Dorsolateral prefrontal cortex (tissue), 122 donors: ENCODE measurements at places on chromosomes 6 and 20. TPM values are rescaled to one million over a fixed set of nuclear protein-coding genes. Genes with fewer than 3 reads are reported as not detected.

- DNase-seq, result no peak
Observed at GRCh38 chr6:75412969-75413662, 80.5 kb downstream of the FILIP1 start.

DNA sequence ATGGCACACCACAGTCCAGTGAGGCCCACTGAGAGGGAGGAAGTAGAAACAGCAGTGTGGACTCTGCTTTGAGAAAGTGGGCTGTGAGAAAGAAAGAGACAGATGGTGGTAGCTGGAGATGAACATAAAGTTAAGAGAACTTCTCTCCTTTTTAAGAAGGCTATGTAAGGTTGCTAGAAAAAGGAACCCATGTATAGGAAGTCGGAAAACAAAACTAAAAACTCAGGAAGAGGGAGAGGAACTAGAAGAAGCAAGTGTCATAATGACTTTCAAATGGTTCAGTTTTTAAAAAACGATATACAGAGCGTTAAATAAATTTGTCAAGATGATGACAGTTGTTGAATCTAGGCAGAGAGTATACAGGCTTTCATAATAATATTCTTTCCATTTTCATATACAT is 25.4 kb upstream of the GMNN start:
- no peak for DNase-seq

DNA sequence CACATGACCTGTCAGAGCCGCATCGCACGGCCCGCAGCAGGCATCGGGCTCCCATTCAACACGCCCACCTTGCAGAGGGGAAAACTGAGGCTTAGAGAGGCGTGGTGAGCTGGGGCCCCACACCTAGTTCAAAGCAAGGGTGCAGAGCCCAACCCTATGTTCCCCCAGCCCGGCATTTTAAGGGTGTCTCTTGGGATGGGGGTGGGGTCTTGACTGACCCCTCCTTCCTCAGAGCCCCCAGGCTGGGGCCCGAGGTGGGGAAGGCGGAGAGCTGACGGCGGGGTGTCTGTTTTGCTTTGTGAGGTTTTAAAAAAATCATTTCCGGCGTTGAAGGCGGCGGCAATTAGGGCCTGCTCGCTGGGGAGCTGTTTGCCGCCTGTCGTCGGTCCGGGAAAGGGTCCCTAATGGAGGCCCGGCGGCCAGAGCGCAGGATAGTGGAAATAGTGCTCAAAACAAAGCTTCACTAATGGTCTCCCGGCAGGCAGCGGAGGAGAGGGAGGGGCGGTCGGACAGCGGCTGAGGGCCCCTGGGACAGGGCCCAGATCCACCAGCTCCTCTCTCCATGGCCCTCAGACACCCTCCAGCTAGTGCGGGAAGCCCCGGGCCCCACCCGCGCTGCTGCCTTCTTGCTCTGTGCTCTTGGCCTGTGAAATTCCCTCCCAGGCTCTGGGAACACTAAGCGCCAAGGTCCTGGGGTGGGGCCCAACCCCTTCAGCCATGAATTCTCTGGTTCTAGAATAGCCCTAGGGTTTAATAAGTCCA is 11.9 kb downstream of the VSTM2L start:
- no peak for DNase-seq

GRCh38 chr20:56755201-56755600 is 126.1 kb downstream of the TFAP2C start:
- no peak for DNase-seq

DNA sequence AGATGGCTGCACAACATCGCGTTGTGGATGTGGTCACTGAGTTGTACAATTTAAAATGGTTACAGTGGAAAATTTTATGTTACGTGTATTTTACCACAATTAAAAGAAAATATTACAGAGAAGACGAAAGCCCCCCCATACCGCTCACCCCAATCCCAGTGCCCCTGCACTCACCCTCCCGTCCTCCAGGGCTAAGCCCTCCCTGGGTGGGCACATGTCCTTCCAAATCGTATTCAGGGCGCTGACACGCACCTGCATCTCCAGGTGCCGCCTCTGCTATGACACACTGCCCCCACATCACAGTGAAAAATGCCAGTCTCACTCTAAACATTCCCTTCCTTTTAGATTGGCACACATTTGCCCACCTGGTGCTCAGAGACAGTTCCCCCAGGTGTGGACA is 49.4 kb downstream of the PSMG4 start:
- no peak for DNase-seq

DNA sequence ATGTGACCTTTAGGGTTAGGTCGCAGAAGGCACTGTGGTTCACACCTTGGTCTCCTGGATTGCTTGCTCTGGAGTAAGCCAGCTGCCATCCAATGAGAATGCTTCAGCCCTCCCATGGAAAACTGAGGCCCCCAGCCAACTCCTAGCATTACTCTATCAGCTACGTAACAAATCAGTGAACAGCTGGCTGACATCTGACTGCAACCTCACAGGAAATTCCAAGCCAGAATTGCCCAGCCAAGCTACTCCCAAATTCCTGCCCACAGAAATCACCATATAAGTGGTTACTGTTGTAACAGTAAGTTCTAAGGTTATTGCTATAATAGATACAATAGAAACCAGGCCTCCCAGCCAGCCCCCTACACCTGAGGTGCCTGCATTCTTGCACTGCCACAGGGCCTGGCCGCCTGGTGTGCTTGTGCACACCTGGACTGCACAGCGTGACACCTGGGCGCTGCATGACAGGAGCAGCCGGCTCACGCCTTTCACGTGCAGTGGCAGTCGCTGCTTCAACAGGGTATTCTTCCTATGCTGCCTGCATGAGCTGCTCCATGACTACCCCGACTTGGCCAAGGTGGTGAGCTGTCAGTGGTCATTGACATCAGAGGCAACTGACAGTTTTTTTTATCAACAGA is 429.7 kb upstream of the RUNX2 start:
- no peak for DNase-seq

DNA sequence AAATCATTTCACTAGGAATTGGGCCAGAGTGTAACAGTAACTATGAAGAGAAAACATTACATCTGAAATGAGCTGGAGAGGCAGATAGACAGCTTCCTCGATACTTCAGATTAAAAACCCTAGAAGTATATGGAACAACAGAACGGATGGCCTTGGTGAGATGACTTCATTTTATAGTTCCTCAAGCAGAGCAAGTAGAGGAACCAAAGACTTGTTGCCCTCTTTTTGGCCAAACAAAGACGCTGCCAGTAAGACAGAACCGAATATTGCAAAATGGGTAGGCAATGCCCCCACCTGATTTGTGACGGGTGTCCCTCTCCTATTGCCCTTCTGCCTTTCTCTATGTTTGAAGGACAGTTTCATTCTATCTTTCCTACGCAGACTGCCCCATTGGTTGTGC is 53.5 kb downstream of the AGPAT4 start:
- no peak for DNase-seq

Gene CFB
- total RNA-seq, result 11.4 TPM

Gene SYCP2L
- 4.0 TPM for total RNA-seq

- DNase-seq, result peak; percentile 10
Observed at GRCh38 chr20:58712151-58712791, 19.7 kb downstream of the NPEPL1 start.

Gene CNR1
- 55.3 TPM for total RNA-seq

- DNase-seq, result no peak
Observed at GRCh38 chr6:2124260-2124709, 121.1 kb downstream of the GMDS start.

DNA sequence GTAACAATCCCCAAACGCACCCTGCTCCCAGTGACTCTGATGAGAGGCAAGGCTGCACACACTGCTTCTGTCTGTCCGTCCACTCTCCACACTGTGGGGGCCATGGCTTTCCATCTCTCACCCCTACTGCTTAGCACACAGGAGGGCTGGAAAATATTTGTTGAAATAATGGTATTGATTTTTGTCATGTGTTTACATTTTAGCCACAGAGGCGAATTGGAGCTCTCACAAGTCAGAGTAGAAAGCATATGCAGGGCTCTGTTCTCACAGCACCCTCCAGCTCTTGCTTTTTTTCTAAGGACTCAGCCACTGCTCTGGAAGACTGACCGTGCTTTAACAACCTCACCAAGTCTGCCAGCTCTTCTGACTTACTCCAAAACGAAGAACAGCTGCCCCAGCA is 273.8 kb downstream of the GMDS start:
- no peak for DNase-seq

DNA sequence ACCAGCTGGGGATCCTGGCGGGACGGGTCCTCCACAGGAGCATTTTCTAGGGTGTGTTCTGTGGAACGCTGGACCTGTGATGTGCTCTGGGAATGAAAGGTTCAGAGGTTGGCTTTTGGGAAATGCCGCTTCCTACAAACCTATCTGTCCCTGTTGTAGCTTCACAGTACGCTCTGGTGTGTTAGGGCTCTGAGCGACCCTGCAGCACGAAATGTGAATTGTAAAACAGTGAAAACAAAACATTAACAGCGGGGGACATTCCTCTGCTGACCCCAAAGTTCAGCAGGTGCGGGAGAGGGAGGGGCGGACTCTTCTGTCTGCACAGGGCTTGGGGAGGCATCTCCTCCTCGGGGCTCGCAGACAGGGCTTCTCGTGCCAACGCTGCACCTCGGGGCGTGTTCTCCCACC is 155.9 kb downstream of the NRN1 start:
- DNase-seq, result no peak

DNA sequence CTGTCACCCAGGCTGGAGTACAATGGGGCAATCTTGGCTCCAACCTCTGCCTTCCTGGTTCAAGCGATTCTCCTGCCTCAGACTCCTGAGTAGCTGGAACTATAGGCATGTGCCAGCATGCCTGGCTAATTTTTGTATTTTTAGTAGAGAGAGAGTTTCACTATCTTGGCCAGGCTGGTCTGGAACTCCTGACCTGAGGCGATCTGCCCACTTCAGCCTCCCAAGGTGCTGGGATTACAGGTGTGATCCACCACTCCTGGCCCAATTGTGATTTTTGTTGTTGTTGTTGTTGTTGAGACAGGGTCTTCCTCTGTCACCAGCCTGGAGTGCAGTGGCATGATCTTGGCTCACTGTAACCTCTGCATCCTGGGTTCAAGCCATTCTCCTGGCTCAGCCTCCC is 69.3 kb downstream of the CBFA2T2 start:
- DNase-seq, result no peak

GRCh38 chr6:4920914-4921410 is 82.9 kb downstream of the RPP40 start:
- no peak for DNase-seq

Gene PDE10A
- total RNA-seq, result 35.4 TPM

DNA sequence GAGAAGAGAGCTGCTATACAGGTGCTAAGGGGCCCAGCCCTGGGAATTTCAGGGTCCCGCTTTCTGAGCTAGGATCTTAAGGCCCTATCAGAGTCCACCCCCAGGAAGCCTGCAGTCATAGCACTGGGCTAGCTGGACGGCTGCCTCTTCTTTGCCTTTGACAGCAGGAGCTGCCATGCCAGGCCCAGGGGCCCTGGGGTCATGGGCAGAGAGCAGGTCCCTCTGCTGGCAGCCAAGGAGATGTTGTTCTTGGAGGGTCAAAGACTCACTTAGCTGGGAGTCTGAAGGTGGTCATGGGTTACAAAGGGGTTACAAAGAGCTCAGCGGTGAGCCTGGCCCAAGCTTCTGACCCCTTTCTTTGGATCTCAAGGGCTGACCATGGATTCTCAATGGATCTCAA is 52.7 kb downstream of the RPP21 start:
- no peak for DNase-seq

GRCh38 chr6:39411465-39411864 is 89.0 kb upstream of the KCNK16 start:
- DNase-seq, result no peak

- DNase-seq, result no peak
Observed at GRCh38 chr20:24502661-24503060, 33.2 kb downstream of the SYNDIG1 start.

Gene WFDC12
- not detected for total RNA-seq

- DNase-seq, result no peak
Observed at GRCh38 chr6:127481628-127482027, 22.4 kb upstream of the KIAA0408 start.

DNA sequence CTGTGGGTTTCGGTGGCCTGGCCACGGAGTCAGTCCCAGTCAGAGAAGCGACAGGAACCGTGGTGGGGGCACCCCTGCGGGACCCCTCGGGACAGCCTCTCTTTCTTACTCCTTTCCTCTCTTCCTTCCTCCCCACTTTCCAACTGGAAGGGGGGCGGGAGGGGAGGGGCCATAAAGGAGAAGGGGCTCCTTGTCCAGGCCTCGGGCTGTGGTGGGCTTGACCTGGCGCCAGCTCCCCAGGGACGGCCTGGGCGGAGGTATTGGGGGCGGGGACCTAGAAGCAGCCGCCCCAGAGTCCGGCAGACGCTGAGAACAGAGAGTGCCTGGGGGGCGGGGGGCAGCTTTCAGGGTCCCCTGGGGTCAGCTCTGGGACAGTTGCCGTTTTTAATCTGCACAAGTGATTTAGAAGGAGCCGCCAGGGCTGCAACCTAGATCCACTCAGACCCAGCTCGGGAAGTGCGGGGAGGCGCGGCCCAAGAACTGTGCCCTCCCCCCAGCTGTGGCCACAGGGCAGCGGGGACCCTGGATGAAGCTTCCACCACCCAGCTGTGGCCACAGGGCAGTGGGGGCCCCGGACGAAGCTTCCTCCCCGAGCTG is 6.4 kb upstream of the ABHD16B start:
- DNase-seq, result no peak

Gene SLC35D3
- total RNA-seq, result not detected

Gene HAO1
- total RNA-seq, result not detected

- DNase-seq, result no peak
Observed at GRCh38 chr6:131951576-131952230, 531 bp upstream of the CCN2 start.

DNA sequence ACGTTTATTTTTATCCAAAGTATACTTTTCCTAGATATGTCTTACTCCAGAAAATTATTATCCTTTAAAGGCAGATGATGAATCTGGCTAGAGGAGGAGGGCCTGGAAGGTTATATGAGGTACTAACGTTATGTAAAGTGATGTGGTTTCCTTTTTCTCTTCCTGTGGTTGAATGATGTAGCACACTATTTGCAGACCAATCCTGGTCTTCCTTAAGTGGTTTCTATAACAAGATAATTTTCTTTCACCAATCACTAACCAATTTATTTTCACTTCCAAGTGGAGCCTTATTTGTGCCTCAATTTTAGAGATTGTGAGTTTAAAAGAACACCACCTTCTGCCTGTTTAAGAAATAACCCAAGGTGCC is 154.6 kb upstream of the SOX4 start:
- DNase-seq, result no peak

DNA sequence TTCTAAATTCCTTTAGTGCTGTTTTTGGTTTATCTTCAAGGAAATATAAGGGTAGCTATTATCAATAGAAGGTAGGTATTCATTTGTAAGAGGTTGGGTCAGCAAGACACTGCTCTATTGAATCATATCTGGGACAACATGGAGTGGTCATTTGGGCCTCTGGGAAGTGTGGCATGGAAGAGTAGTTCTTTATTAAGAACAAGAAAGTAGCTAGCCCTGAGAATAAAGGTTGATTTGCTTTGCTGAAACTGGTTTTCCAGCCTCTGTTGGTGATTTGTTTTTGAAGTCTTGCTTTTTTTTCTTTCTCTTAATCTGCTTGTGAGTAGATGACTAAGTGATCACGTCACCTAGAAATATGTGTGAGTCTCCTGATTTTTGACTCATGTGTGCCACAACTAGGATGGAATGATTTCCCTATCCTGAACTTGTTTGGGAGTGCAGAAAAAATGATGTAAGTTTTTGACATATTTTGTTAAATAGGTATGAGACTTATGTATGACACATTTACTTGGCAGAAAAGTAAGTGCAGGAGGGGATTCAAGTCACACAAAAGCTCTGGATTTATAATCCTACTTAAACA is 381.8 kb downstream of the CENPW start:
- DNase-seq, result no peak
